ENCODE measurements at places on chromosomes 3 and 15. TPM values are rescaled to one million over a fixed set of nuclear protein-coding genes. Genes with fewer than 3 reads are reported as not detected.
A peak's percentile ranks its signal among the peaks of the same experiment; 100 is the strongest.

The ANKRD63 gene
- not detected for total RNA-seq

- peak; percentile 51 for DNase-seq
These were observed 120.9 kb downstream of the SAMMSON start for GRCh38 chr3:70120357-70120966.

DNA sequence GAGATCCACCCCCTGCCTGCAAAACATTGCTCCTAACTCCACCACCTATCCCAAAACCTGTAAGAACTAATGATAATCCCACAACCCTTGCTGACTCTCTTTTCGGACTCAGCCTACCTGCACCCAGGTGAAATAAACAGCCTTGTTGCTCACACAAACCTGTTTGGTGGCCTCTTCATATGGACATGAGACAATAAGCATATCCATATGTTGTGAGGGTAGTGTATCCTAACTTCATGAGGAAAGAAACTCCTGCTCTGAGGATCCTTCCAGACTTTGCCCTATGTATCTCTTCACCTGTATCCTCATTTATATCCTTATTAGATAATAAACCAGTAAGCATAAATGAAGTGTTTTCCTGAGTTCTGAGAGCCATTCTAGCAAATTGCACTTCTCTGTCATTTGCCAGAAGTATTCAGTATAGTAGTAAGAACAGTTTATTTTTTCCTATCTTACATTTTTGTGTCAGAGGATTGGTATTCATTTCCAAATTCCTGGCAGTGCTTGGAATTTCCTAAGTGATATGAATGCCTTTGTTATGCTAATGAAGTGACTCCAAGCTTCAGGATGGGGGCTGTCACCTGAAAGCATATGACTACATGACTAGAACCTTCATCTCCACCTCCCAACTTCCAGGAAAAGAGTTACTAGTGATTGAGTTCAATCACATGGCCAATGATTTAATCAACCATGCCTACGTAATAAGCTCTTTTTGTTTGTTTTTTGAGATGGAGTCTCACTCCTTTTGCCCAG lies 30.2 kb downstream of the TTBK2 start:
- peak; percentile 96 for DNase-seq

DNA sequence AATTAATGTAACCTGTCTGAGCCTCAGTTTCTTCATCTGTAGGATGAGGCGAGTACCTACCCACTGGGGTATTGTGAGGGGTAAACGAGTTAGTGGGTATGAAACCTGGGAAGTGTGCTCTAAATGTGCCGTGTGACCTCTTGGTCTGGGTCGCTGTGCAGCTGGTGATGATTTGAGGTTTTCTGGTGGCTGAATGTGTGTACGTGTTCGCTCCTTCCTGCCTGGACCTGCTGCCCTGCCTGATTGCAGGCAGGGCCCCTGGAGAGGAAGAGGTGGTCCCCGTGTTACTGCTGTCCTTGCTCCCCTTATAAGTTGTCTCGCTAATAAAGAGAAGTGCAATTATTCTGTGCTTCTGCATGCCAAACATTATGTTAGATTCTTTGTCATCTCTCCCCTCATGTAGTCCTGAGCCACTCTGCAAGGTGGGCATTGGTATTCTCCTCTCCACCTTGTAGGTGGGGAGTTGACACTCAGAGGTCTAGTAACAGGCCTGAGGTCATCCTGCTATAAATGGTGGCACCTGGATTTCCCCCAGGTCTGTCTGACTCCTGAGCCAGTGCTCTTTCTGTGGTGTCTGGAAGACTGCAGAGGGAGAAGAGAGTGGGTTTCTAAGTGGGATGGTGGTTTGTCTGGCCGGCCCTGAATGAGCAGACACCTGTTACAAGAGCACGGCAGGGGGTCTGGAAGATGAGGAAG lies 15.7 kb downstream of the PDIA5 start:
- DNase-seq: peak; percentile 72

GRCh38 chr3:12627370-12627769 lies 36.5 kb downstream of the RAF1 start:
- DNase-seq: no peak

- no peak for DNase-seq
These were observed 7.1 kb downstream of the SCAMP2 start for GRCh38 chr15:74866090-74866489.

The NCEH1 gene
- 19.7 TPM for total RNA-seq

- DNase-seq: no peak
These were observed 79.3 kb upstream of the SEC13 start for GRCh38 chr3:10400050-10400748.

DNA sequence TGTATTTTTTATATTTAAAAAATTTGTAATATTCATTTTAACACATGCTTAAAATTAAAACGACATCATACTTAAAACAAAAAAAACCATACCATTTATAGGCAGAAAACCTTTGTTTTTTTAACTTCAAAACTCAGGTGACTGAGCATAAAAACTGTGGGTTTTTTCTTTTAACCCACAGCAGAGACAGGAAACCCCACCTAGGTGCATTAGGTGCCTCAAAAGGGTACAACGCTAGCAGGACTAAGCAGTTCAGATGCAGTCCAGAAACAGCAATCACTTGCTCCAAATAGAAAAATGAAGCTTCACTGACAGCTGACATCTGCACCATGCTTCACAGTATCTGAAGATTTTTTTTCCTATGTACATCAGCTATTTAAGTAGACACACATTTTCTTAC lies 52.3 kb downstream of the GLB1 start:
- DNase-seq: no peak

GRCh38 chr3:31962801-31963205 lies 18.3 kb downstream of the OSBPL10 start:
- peak; percentile 61 for DNase-seq

DNA sequence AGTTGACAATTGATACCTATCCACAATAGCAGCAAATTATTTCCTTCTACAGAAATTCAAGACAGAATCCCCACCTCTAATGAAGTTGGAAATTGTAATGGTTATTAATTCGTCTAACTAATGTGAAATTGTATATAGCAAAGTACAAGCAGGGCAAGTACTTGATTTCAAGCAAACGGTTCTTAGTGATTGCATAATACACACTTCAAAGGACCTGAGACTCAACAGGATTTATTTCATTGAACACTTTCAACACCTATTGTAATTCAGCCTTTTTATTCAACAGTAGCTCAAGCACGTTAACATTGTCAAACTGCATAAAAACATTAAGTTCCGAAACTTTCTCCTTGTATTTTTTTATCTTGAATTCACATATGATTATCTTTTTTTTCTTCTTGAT lies 40.2 kb upstream of the AGTR1 start:
- DNase-seq: no peak

DNA sequence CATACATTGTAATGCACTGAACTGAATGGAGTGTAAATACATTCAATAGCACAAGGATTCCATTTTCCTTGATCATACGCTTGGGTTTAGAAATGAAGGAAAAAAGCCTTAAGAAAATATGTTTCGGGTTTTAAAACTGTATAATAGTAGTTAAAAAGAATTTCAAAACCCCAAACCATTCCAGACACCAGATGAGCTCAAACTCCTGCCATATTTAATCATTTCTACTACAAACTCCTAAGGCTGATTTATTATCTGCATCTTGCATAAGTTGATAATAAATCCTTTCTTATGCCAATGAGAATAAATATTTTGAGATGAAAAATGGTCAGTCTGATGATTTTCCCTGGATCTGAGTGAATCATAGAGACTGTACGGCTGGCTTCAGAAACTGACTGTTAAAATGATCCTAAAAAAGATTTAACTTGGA lies 51.0 kb downstream of the NR1D2 start:
- DNase-seq: no peak

Data from glomerular endothelial cell (primary cell).